Tibial nerve (tissue), 4 donors: ENCODE measurements at places on chromosomes 16 and 17.
A peak's percentile ranks its signal among the peaks of the same experiment; 100 is the strongest.

GRCh38 chr17:66508896-66509844 is 206.8 kb downstream of the PRKCA start:
- no peak for DNase-seq

DNA sequence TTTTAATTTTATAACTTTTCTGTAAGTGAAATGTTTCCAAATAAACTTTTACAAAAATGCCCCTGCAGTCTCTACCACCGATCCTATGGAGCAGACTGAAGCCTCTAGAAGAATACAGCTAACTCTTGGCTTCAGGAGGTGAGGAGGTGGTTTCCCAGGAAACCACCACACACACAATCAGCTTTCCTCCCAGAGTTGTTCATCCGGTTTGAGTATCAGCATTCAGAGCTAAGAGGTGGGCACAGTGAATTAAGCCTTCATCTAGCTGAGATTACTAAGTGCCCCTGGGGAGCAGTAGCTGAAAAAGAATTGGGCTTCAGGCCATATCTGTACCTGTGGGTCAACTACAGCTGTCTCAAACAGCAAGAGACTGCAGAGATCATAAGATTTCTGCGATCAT is 139.7 kb downstream of the AATF start:
- no peak for DNase-seq

DNA sequence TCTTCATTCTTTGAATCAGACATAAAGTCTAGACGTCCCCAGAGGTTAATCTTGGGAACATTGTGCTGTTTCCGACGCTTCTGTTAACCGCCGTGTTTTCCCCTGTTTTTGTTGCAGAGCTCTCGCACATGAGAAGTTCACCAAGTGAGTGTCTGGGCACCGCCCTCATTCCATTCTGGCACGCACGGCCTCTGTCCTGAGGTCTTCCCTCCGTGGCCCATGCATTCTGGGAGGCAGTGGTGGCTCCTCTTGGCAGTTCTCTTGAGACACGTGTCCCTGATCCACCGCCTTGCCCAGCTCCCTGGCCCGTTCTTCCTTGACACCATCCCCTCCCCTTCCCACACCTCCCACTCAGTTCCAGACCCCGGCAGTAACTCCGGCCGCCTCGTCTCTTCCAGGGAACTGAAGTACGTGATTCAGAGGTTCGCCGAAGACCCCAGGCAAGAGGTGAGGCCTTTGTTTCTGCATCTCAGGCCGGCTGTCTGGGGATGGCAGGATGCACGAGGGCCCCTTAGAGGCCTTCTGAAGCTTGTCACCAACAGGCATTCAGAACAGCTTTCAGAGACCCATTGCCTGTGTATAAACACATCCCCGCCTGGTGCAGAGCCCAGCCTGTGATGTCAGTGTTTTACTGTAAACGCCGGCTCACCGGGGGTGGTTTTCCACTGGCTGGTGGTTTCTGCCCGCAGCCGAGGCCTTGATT is 85.9 kb upstream of the PLCG2 start:
- no peak for DNase-seq

DNA sequence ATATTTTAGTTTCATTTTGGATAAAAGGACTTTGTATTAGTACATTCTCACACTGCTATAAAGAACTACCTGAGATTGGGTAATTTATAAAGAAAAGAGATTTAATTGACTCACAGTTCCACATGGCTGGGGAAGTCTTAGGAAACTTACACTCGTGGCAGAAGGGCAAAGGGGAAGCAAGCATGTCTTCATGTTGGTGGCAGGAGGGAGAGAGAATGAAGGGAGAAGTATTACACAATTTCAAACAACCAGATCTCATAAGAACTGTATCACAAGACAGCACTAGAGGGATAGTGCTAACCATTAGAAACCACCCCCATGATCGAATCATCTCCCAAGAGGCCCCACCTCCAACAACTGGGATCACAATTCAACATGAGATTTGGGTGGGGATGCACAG is 142.9 kb downstream of the USP31 start:
- DNase-seq, result no peak

DNA sequence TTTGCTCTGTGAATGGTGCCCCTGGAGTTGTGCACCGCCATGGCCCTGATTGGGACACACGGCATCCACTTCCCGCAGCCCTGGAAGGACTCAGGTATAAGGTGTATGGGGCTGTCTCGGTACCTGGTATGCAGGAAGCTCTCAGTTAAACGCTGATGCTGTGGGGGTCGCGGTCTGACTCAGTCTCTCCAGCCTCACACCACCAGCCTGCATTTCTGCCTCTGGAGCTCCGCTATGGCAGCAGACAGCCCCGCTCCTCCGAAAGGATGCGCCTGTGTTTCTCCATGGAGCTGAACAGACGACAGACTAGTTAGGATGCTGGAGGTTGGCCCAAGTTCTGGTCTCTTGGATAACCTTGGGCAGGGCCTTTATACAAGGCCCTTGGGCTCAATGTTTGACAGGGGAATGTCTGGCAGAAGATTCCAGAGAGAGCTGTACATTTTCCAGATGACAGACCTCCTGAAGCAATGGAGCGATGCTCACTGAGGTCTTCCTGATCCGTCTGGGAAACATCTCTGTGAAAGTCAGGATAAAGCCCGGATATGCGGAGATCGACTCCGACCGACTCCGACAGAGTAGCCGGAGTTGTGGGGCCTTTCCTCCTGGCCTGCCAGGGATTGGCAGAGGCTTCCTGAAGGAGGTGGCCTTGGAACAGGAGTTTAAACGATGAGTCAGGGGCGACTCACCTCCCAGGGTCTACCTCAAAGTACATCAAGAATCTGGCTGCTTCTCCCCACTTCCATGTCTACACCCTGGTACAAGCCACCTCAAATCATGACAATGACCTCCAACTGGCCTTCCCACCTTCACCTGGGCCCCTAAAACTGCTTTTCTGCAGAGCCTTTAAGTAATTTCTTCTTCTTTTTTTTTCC is 21.9 kb upstream of the BCAR1 start:
- no peak for DNase-seq

DNA sequence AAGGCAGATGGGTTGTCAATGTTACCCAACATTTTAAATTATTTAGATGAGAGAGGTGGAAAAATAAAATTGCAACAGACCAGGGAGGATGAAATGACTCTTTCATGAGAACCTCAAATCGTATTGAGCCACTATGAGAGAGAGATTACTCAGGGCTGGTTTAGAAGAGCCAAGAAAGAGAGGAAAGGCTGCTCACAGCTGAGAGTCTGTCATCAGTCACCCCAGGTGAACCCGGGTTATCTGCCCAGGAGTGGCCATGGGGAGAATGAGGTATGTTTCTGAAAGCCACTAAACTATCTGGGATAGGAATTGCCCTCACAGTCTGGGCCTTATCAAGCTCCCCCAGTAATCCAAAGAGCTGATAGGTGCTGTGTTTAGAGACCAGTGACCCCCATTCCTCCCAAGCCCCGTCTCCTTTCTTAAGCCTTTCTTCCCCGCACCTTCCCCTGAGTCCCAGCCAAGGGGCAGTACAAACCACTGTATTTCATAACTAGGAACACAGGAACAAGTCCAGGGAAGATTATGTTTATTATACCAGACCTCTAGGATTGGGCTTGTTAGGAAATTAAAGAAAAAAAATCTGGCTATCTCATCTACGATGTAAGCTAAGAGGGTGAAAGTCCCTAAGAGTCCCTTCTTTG is 158.9 kb upstream of the NOL11 start:
- DNase-seq, result no peak

DNA sequence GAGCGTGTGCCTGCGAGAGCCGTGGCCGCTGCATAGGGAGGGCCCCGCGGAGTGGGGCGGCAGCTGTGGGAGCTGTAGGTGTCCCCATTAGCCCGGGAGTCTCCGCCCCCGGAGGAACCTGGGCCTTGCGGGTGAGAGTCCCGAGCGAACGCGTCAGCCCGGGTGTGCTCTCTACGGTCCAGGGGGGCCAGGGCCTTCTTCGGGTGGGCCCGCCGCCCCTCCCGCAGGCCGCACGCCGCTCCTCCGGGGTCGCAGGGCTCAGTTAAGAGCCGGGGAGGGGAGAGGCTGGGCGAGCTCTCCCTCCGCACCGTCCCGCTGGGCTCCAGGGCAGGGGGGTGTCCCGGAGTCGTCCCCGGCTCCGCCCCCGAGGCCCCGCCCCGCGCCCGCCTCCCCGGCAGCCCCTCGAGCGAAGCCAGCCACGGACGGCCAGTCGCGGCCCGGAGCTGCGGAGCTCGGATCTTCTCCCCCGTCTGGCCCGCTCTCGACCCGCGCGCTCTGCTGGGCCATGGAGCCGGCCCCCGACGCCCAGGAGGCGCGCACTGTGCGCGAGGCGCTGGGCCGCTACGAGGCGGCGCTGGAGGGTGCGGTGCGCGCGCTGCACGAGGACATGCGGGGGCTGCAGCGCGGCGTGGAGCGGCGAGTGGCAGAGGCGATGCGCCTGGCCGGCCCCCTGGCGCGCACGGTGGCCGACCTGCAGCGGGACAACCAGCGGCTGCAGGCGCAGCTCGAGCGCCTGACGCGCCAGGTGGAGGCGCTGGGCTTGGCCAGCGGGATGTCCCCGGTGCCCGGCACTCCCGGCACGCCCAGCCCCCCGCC is at the start of gene SMTNL2:
Gene SMTNL2, plus strand, starts transcription at position 429 of the 816 bp plus-strand sequence. Its CDS starts 77 bp downstream, at position 506.
- DNase-seq, result no peak

DNA sequence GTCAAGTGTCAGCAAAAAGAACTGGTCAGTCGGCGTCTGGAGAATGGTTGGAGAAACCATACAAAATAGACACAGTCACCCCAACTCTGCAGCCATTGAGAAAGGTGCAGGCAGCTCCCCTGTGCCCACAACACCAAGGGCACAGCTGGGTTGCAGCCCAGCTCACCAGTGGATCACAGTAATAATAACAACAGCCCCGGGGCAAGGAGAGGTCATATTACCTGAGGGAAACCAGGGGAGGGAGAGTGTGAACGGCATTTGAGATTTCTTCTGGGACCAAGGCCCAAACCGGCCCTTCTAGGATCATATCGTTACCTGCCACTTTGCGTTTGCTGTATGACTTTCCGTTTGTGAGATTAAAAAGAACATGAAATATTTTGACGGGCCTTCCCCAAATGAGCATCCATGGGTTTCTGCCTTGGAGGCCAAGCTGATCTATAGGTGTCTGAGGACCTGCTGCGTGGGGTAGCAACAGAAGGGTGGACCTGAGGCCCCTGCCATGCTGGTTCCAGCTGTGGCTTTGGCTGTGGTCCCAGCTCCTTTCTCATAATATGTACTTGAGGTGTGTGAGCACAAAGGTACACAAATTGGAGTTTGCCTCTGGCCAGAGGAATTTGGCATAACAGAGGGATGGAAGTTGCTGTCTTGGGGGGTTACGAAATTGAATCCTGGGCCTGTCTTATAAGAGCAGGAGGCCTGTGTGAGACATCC is 154.6 kb downstream of the CMIP start:
- DNase-seq, result no peak

- peak; percentile 4 for DNase-seq
These were observed 105.9 kb downstream of the METRNL start for GRCh38 chr17:83185023-83186002.

DNA sequence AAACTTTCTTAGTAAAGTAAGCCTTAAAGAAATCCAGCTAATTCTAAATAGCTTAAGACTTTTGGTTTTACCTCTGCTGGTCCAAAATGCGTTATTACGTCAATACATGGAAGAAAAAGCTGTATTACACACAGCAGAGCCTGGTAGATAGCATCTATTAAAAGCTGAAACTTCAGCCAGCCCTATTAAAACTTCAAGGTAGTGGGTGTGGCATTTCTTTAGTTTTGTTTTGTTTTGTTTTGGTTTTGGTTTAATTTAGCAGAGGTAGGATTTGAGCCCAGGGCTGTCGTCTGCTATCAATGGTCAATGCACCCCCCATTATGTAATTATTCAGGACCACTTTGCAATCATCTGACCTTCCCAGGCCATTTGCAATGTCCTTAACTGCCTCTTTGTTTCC is 318.4 kb upstream of the MAF start:
- no peak for DNase-seq

DNA sequence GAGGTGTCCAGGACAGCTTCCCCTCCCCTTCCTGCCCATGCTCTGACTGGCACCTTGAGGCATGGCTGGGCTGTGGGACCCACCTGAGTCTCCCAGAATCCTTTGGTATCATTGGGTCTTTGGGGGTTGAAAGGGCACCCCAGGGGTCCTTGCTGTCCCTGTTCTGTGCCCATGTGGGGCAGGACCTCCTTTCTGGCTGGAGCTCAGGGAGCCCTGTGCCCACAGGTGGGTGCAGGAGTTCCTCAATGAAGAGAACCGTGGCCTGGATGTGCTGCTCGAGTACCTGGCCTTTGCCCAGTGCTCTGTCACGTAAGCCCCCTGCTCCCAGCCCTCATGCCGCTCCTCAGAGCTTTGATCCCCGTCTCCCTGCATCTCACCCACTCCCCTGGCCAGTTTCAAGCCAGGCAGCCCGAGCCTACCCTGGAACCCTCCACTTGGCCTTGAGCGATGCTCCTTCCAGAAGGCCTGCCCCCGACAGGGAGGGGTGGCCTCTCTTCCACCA is 11.8 kb downstream of the FMNL1 start:
- DNase-seq, result no peak

- no peak for DNase-seq
These were observed 10.9 kb upstream of the COPRS start for GRCh38 chr17:31869797-31870568.

DNA sequence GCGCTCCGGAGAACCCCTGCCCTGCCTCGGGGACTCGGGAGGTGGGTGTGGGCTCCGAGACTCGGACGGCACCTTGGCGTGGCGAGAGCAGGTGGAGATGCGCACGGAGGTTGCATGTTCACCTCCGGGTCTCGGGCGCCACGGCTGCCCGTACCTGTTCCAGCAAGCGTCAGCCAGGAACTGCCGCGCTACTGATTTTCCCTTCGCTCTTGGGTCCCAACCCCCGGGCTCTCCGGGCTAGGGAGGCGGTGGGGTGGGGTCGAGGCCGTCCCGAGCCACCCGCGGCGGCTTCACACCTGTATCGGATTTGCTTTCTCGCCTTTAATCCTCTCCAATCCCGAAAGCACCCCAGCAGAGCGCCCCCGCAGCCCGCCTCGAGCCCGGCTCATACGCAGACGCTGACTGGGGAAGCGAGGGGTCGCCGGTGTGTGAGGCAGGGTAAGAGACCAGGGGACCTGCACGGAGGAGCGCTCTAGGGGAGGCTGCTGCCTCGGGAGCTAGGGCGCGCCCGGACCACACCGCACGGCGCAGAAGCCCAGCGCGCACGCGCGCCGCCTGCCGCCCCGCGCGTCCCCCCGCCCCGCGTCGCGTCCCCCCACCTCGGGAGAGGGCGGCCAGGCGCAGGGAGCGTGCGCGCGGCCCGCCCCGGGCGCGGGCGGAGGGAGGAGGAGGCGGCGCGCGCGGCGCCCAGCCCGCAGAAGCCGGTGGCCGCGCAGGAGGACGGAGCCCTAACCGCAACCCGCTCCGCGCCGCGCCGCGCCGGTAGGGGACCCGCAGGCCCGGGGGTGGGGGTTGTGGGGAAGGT is at the start of gene DUSP14:
Gene DUSP14, plus strand, starts transcription at position 695 of the 805 bp plus-strand sequence. CDS start 22,382 bp downstream, outside the sequence.
- peak; percentile 34 for DNase-seq

GRCh38 chr16:81117436-81117835 is 21.2 kb upstream of the GCSH start:
- no peak for DNase-seq

DNA sequence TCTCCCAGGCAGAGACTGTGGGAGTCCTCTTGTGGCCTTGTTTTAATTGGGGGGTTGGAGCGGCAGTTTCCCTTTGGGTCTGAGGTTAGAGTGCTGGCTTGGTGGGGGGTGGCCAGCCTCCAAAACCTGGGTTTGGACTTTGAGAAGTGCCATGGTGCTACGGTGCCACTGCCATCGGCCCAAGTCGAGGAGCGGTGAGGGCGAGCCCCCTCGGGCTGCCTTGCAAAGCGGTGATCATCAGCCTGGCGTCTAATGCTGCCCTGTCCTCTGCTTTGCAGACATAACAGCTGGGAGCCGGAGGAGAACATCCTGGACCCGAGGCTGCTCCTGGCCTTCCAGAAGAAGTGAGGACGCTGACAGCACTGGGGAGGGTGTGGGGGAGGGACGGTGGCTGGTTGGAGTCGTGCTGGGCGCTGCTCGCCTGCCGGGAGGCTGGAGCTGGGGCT is 1.2 kb downstream of the CBX2 start:
- DNase-seq, result no peak

- no peak for DNase-seq
These were observed 7.7 kb downstream of the MSL1 start for GRCh38 chr17:40129498-40129897.
